Left hindlimb (tissue), 1 donor: ENCODE measurements at places on chromosomes 12 and 14.

DNA sequence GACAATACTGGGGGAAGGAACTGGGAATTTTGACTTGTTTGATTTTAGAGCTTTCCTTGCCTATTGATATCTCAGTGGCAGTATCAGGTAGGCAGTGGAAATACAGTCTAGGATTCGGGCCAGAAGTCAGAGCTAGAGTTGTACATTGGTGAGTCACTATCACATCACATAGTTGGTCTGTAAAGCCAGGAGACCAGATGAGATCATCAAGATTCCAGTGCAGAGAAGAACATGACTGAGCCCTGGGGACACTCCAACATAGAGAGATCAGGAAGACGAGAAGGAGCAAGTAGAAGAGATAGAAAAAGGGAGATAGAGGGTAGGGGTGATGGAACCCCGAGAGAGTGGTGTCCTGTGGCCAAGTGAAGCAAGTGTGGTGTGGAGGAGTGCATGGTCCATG, 46.6 kb upstream of the NR1H4 start:
- no peak for DNase-seq

- DNase-seq, result no peak
These were observed 483.3 kb downstream of the ZFP36L1 start for GRCh38 chr14:68309616-68310015.

- DNase-seq, result no peak
These were observed 484 bp downstream of the MIS18BP1 start for GRCh38 chr14:45252366-45253069.

DNA sequence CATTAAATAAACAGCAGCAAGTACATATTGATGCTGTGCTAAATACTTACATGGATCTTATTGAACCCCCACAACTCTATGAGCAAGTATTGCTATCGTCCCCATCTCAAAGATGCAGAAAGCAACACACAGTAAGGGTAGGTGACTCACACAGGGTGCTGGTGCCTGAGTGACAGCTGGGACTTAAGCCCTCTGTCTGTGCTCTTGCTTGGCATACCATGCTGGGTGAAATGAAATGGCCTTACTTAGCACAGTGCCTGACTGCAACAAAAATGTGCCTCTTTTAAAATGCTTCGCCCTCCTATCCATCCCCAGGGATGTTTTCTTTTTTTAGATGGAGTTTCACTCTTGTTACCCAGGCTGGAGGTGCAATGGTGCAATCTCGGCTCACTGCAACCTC, 788 bp downstream of the TEX52 start:
- no peak for DNase-seq

DNA sequence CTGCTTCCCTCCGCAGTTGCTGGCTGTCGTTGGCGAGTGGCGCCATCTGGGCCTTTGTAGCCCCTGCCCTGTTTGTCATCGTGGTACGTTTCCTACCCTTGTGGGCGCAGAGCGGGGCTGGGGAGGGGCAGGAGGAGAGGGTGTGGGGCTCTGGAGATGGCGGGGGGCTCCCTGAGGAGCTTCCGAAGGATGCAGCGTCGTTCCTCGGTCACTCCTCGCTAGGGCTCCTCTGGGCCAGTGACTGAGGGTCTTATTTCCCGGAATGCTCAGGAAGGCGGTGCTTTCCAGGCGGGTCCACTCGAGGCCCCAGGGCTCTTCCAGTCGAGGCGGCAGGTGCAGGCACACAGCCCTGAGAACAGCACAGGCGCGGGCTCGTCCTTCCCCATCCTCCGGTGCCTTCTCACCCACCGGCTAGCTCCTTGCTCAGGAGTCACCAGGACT, 167.1 kb downstream of the ADGRD1 start:
- DNase-seq, result no peak
